ENCODE measurements at places on chromosomes 5 and 9.

- DNase-seq = no peak
These were observed 505.1 kb downstream of the IRX1 start for GRCh38 chr5:4100739-4101138.

DNA sequence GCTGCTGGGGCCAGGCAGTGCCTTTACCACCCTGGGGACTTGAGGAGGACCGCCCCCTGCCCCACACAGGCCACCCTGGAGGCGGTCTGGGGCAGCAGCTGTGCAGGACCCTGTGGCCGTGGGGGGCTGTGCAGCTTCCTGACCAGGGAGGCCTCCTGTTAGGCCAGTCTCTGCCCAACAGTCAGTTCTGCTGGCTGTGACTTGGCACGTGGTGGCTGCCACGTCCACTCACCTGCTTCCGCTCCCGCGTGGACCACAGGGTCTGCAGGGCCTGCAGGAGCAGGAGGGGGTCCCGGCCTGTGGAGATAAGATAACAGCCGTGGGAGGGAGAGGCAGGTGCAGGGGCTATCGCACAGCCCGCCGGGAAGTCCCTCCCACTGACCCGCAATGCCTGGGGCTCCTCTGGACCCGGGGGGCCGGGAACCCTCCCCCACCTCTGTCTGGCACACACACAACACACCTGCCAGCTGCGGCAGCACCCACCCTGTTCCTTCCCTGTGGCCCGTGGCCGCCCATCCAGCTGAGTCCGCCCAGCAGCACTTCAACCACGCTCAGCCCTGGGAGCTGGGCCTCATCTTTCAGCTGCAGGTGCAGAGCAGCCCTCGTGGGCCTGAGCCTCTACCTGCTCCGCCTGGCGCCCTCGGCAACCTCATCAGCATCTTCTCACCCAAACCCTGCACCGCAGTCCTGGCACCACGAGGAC, 39.7 kb downstream of the EXD3 start:
- no peak for DNase-seq

DNA sequence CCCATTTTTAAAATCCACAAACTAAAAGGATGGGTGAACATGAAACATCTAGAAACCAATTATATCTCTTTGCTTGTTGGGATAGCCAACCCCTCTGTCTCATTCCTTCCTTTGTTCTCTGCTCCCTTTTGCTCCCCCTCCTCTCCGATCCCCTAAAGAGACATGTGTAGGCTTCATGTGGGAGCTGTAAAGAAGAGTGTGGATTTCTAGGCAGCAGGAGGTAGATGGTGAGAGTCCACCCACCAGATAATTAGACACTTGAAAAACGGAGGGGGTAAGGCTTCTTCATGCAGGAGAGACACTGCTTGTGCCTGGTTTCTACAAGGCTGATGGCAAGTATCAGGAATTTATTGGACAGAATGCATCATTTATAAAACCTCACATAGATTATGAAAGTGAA, 27.3 kb upstream of the CFAP157 start:
- no peak for DNase-seq

GRCh38 chr5:54063817-54064216, 246.6 kb downstream of the ARL15 start:
- no peak for DNase-seq

Data from DMS 273 treated with DMSO at 0.1 percent for 48 hours (cell line).